ENCODE measurements at places on chromosomes 7 and 10.

- no peak for DNase-seq
Measured at GRCh38 chr7:25481891-25482290, 253.6 kb upstream of the NPVF start.

DNA sequence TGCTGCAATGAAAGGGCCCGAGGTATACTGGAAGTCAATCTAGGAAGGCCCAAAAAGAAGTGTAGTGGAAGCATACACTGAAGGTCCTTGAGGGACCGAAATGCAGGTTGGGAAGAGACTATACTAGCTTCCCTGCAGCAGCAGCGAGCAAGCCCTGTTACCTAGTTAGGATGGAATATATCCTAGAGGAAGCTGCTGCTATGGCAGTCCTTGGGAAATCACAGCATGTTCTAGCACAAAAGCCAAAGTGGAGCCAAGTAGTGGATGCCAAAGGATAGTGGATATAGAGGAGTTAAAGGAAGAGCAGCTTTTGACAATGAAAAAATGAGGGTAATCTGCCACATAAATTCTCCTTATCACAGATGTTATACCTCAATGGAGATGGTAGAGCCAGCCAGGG, 123.8 kb upstream of the STARD3NL start:
- DNase-seq = no peak

- no peak for DNase-seq
Measured at GRCh38 chr7:2154121-2154520, 78.6 kb downstream of the MAD1L1 start.

GRCh38 chr10:49768329-49768728, 6.2 kb upstream of the OGDHL start:
- no peak for DNase-seq

DNA sequence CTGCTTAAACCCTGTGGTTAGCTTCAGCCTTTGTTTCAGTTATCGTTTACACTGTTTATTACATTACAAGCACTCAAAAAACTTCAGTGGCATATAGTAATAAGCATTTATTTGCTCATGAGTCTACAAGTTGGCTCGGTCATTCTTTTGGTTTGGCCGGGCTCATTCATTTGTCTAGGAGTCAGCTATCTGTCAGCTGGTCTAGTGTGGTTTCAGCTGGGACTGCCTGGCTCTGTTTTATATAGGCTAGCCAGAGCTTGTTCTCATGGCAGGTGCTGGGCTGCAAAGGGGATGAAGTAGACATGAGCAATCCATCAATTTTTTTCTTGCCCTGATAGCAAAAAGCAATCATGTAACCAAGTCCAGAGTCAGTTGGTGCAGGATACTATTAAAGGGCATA, 103.6 kb downstream of the MKLN1 start:
- no peak for DNase-seq

- no peak for DNase-seq
Measured at GRCh38 chr10:118052816-118053215, 6.1 kb upstream of the RAB11FIP2 start.

DNA sequence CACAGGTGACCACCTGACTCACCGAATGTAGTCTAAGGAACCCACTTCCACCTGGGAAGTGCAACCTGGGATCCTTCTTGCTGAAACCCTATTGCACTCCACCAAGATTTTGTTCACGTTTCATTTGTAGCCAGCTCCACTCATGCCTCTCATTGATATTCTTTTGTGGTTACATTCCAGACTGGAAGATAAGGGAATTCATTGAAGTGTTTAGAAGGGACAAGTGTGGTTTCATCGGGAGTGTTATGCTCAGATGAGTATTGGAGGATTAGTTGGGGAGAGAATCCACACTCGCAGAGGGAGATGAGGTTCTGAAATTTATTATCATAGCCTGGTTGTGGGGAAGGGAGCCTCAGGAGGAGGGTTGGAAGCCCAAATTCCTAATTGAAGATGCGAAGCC, 320.4 kb downstream of the KCNMA1 start:
- DNase-seq = no peak

- DNase-seq = no peak
Measured at GRCh38 chr10:127937069-127937468, 30.2 kb downstream of the PTPRE start.

- DNase-seq = no peak
Measured at GRCh38 chr7:111951052-111951451, 255.1 kb downstream of the DOCK4 start.
